ENCODE measurements at places on chromosomes 3 and 15.

DNA sequence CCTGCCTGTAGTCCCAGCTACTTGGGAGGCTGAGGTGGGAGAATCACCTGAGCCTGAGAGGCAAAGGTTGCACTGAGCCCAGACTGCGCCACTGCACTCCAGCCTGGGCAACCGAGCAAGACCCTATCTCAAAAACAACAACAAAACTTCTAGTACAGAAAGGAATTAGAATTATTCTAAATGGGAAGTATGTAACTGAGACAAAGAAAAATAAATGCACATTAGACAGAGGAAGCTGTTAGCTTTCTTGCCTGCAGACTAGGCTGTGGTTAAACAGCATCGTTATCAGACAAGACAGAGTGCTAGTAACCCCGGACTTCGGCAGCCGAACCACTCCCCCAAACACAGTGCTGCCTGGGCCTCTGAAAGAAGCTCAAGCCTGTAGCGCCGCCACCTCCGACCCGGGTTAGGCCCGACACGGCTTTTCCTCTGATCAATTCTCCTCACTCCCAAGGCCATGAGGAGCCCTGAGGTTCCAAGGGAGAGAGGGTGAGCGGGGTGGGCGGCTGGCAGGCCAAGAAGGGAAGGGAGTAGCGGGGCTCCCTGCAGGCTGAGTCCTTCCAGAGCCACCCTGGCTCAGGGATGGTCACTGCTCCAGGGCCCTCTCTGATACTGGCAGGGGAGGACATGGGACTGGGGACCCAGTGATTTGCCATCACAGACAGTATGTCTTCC, 44.8 kb upstream of the MUC4 start:
- no peak for DNase-seq

DNA sequence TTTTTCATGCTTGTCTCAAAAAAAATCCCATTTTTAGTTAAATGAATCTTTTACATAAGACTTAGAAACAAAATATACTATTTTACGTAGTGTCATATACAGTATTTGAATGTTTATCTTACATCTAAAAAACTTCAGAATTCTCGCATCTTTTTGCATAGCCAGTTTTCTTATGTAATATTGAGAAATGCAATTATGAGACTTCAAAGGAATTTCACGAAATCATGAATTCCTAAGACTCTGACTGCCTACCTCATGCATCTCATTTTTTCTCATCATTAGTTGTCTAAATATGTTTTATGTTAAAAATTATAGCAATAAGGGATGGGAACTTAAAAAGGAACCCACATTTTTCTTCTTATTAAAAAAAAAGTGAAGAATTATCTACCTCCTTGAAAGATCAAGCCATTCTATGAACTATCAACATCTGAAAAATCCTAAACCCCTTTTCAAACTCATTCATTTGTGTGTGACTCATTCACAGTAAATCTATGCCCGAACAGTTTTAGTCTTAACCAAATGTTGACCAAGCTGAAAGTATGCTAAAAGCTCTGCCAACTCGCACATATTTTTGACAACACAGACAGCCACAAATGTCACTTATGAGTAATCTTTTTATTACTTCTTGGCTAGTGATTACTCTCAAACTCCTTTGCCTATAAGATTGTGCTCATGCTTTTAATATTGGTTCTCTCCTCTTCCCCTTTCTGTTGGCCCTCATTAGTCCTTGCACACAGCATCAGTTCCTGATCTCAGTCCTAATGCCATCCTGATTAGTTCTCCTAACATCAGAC, 115.9 kb downstream of the DCLK3 start:
- DNase-seq, result no peak

DNA sequence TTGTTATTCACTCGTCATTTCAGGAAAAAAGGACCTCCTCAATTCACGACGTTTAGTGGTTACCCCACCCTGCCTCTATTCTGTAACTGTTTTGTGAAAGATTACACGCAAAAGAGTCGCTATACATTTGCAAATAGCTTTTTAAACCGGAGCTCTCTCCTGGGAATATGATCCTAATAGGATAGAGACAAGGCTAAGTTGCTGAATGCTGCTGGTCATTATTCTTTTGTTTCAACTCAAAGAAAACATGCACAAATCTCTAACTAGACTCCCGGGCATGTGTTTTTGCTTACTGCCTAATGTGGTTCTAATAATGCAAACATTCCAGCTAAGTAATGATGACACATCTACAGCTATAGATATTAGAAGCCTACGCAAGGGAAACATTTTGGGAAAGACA, 214.6 kb upstream of the MDFIC2 start:
- no peak for DNase-seq

- DNase-seq, result no peak
Observed at GRCh38 chr3:142652826-142653292, 56.7 kb downstream of the PLS1 start.

- DNase-seq, result no peak
Observed at GRCh38 chr3:8885536-8886316, 77.5 kb downstream of the RAD18 start.

DNA sequence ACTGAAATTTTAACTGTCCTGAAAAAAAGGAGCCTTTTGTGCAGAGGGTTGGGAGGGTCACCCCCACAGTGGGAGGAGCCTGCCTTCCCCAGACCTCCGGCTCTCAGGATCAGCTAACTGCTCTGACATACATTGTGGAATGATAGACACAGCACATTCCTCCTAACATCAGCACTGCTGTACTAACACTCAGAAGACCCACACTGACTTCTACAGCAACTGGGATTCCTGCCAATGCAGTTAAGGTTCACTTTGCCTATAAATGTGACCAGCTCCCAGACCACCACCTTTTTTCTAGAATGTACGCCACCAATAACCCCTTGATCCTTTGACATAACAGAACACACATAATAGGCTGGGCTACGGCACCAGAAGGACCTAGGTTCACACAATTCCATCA, 3.2 kb downstream of the CPEB1 start:
- DNase-seq, result no peak

DNA sequence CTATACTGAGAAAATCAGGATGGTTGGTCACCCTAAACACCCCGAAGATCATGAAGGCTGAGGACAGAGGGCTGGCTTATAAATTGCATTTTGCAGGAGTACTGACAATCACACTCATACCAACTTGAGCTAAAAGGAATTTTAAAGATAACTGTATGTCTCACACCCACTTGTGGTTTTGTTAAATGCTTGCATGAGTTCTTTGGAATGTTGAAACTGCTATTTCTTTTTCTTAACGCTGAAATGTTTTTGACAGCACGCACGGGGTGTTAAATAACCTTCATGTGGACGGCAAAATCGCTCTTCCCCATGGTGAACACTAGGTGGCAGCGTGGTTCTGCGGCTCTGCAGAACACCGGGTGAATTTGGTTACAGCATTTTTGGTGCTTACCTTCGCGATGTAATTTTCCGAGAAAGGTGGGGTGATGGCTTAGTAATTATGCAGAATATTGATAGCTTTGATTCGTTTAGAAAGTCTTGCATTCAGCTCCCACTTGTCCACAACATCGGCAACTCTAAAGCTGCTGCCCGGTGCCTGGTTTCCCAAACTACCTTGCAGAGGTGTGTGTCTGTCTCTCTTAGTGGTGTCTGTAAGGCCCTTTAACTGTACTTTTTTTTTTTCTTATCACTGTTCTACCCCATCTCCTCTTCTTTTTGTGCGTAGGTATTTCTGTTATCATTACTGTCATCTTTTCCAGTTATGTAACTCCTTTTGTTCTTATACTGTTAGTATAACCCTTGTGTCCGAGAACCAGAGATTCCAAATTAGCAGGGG, 51.7 kb downstream of the ARNT2 start:
- peak; percentile 24 for DNase-seq

- no peak for DNase-seq
Observed at GRCh38 chr3:197149528-197149927, 119.9 kb upstream of the MELTF start.

DNA sequence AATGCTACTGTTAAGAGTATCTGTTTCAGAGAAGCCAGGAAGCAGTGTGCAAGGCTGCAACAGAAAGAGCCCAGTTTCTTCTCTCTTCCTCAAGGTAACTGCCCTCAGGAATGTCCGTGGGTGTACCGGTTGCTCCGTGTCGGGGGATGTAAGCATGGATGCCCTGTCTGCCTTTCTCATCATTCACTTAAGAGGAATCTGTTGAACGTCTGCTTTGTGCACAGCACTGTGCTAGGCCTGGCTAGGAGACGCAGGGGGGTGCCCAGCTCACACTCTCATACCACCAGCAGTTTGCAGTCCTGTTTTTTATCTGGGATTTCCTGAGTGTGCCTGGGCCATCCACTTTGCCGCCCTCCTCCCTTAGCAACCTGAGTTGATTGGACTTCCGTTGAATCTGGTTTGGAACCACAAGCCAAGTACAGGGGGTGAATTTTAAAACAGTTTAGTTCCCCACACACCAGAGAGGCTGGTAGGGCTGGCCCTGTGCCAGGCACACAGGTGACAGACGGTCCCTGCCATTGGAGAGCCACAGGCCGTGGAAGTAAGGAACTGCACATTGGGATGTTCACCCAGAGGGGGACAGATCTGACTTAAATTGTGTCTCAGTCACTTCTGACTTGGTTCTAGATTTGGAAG, 11.2 kb downstream of the BOC start:
- DNase-seq, result no peak

DNA sequence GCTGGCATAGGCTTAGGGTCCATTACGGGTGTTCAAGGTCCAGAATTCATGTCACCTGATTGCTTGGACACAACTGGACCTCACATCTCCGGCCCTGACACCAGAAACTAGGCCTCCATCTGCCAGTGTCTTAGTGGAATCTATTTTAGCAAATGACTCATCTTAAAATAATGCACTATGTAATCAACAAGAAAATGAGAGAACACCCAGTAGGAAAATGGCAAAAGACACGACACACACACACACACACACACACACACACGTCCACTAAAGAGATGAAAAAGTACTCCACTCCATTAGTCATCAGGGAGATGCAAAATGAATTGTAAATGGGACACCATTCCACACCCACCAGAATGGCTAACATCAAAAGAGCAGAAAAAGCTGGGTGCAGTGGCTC, 11.2 kb downstream of the APBA2 start:
- DNase-seq, result no peak

DNA sequence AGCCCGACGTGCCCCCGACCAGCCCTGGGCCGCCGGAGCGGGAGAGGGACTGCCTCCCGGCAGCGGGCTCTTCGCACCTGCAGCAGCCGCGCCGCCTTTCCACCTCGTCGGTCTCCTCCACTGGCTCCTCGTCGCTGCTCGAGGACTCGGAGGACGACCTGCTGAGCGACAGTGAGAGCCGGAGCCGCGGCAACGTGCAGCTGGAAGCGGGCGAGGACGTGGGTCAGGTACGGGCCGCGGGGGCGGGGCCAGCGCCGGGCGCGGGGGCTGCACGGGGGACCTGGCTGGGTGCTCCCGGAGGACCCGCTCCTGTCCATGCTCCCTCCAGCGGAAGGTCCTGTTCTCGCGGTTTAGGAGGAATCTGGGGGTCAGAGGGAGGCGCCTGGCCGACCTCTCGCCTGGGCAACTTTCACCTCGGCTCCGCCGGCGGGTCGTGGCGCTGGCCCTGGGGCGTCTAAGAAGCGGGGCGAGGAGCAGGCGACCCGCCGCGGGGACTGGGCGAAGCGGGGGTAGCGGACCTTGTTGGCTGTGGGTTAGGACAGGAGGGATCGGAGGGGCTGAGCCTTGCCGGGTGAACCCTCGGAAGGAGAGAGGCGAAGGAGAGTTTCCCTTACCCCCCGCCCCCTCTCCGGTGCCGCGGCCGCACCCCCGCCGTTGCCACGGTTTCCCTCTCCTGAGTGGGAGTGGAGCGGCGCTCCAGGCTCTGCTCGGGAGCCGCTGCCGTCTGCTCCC, 682 bp downstream of the ITPKA start:
- no peak for DNase-seq

DNA sequence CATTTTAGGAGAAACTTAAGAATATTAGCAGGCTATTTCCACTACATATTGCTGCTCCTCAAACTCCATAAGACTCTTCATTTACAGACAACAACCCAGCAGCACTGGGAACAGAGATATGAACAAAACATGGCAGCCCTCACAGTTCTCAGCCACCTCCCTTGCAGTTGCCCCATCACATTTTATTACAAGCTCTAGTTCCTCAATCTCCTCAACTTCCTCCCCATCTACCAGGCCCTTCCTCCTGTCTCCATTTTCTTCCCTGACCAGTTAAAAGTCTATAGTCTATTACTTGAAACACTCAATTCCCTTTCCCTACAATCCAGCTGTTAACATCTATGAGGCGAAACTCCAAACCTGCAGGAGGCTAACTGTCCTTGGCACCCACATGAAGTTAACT, 412.5 kb downstream of the TBC1D5 start:
- no peak for DNase-seq

GRCh38 chr3:124885466-124886167, 1.5 kb downstream of the ITGB5 start:
- no peak for DNase-seq

DNA sequence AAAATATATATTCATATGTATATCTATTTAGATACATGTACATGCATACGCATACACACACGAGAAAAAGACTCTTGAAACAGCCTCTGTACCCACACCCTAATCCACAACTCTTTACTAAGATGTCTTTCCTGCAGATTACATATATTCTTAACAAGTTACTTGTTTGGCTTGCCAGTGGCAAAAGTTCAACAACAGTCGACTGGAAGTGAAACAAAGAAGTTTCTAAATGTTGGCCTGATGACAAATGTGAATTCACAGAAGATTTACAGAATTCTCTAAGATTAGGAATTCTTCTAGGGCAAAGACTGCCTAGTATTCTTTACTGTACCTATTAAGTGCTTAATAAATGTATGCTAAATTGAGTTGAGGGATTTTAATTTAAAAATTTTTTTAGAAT, 116.8 kb downstream of the CDIN1 start:
- no peak for DNase-seq

Measured in gastrocnemius medialis (tissue), 4 donors.